ENCODE measurements at places on chromosomes 5 and 9.

GRCh38 chr5:176625512-176625911 is 4.8 kb downstream of the SNCB start:
- DNase-seq = no peak

GRCh38 chr5:141343242-141343952 is at the start of gene PCDHGA3:
TSS of gene PCDHGA3 (plus strand) at chr5:141343829. CDS start at chr5:141344034, 205 bp downstream.
- DNase-seq = no peak

DNA sequence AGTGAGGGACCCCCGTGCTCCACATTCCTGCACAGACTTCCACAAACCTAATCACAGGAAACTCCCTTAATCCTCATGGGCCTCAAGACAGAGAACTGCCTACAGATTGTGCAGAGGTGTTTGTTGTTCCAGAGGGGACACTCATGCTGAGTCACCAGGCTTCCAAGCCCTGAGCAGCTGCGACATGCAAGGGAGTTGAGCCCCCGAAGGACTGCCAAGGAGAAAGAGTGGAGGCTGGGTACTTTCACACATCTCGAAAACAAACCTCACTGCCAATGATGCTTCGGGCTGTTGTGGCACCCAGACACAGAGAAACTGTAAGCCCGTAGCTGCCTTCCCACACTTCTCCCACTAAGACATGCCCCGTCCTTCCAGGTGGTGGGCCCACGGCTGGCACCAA is 480.8 kb downstream of the CDH12 start:
- DNase-seq = no peak

DNA sequence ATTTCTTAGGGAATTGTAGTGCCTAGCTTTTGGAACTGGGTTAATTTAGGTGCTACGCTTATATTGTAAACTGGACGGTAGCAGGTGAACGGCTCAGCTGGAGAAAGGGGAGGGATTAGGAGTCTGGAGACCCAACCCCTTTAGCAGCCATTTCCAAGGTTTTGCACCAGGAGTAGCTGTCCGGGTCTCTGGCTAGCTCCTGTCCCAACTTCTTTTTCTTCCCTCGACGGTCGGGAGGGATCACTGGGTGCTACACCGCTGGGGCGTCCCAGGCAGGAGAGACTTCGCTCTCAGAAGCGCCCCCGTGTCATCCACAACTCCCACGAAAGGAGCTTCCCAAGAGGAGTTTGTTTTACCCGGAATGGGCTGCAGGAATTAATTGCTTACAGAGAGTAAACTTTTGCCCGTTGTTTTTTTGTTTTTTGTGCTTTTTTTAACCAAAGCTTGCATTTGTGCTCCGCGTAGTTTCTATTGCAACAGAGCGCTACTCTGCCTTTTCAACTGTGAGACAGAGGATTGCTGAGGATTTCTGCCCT is 1640.9 kb upstream of the C9orf72 start:
- no peak for DNase-seq

DNA sequence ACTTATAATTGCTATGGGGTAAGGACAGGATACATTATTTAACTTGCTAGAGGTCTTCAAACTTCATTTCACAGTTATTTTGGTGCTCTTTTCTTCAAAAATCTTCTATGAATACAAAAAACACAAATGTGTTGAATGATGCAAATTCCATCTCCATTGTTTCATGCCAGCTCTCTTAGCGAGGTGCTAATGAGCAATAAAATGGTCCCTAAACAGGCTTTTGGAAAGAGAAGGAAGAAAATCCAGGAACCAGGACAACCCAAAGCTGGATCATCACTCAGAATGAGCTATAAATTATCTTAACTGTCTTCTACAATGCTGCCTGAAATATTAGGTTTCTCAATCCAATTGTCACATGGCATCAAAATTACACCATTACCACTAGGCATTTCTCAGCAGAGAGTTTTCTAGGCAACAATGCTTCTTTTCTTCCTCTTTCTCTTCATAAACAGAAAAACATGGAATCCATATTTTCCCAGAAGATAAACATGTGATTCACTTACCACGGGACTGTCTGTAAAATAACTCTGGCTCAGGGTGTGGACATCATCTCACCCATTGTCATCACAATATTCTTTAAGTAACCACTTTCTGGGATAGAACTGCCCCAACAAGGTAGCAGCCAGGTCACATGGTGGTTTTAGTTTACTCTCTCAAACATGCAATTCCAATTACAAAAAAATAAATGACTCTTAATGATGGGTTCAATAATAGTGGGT is 249.4 kb downstream of the NPR3 start:
- DNase-seq = no peak

GRCh38 chr5:150765011-150765798 is 6.4 kb upstream of the DCTN4 start:
- DNase-seq = no peak

DNA sequence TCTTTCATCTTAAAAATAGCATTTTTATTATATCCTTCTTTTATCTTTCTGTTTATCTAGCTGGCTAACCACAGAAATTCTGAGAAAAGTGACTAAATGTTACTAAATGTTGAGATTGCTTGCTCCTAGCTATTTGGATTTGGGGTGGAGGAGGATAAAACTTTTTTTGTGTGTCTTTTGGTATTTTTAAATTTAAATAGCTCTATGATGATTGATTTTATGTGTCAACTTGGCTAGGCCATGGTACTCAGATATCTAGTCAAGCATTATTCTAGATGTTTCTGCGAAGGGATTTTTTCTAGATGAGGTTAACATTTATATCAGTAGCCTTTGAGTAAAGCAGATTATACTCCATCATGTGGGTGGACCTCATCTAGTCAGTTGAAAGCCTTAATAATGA is 75.0 kb downstream of the GCNT1 start:
- no peak for DNase-seq

DNA sequence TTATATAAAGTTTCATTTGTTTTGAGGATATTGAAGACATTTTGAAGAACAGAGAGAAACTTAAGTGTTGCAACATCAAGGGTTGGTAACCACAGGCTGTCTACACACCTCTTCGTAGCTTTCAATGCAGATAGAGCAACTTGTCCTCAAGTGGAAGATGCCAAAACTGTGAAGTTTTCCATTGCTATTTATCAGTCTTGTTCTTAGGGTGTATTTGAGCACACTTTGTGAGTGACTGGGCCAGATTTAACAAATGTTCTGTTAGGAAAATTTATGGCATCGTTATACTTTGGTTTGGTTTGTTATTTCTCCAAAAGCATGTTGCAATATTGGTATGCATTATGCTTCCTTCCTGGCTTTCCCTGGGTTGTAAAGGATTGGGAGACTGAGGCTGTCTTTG is 31.6 kb downstream of the NNT start:
- no peak for DNase-seq

GRCh38 chr5:6833406-6833805 is 120.2 kb downstream of the TENT4A start:
- DNase-seq = no peak

GRCh38 chr5:131224387-131225201 is 39.3 kb upstream of the CDC42SE2 start:
- no peak for DNase-seq

DNA sequence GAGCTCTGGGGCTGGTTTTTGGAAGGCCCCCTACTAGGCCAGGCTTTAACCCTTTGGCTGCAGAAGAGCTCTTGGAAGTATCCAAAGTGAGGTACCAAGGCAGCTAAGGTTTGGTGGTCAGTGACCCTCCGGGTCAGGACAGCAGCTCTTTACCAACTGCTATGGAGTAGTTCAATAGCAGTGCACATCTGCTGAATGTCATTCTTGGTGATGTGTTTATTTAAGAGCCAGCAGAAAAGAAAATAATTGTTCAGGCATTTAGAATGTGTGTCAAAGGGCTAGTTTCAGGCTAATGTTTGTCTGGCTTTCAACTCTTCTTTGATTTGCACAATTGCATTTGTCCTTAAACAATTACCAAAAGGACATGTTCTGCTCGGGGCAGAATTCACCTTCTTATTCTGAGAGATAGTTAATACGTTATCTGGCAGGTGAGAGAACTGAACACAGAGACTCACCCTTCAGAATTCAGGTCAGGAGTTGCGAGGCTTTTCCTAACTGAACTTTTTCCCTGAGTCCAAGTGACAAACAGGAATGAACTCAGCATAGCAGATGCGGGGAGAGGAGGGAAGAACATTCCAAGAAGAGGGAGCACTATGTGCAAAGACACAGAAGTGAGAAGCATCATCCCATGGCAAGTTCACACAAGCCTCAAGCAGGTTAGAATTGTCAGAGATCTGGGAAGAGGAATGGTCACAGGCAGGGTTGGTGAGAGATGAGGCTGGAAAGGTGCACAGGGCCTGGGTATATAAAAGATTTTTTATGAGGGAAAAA is 556.7 kb upstream of the TLE4 start:
- DNase-seq = no peak

GRCh38 chr5:83767409-83767992 is 46.8 kb upstream of the HAPLN1 start:
- DNase-seq = no peak

- DNase-seq = no peak
Measured at GRCh38 chr9:38200431-38200830, 131.4 kb upstream of the SHB start.

DNA sequence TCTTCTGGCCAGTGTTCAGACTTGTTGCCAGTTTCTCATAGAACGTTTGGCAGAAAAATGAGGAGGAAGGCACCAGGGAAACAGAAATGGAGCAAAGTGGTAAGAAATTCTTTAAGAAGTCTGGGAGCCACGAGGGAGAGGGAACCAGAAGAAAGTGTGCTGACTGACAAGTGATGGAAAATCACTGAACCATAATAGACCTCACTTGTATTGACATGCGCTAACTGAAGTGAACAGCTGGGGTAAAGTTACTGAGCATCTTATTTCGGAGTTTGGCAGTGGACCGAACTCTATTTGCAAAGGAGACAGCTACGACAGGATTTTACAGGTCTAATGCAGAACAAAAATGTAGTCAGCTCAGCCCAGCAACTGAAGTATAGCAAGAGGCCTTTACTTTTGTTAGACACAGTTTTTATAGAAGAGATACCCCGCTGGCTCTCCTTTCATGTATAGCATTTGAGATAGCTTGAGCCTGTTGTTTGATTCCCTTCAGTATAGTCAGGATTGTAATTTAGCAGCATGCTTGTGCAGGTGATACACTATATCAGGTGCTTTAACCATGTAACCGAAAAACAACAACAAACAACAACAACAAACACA is 53.6 kb downstream of the HMHB1 start:
- no peak for DNase-seq

DNA sequence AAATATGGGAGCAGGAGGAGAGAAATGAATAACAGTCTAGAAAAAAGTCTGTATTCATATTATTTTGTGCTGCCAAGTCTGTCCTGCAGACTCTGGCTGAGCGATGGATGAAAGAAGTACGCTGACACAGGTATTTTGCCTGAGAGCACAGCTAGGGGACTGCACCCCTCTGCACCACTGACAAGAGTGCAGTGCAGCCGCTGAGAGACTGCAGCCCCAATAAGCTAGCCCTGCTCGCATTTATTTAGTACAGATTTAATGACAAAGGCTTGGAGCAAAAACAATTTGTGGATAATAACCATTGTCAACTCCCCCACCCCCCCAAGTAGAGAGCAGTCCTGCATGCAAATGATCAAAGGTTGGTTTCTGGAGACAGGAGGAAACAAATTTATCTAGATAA is 13.3 kb upstream of the MRPS30 start:
- no peak for DNase-seq

DNA sequence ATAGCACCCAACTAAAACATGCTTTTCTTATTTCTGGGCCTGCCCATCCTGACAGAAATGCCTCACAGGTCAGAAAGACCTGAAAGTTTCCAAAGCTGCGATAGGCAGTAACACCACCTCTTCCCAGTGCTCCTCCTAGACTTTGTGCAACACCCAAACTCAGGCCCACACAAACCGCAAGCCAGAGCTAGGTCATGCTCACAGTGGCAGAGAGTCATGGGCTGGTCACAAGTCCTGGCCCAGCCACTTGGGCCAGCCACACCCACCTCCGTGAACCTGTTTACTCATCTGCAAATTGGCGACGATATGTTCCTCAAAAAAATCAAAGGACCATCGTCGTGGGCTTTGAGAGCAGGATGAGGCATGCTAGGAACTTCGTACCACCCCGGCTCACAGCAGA is 44.0 kb upstream of the SLC25A51 start:
- no peak for DNase-seq

DNA sequence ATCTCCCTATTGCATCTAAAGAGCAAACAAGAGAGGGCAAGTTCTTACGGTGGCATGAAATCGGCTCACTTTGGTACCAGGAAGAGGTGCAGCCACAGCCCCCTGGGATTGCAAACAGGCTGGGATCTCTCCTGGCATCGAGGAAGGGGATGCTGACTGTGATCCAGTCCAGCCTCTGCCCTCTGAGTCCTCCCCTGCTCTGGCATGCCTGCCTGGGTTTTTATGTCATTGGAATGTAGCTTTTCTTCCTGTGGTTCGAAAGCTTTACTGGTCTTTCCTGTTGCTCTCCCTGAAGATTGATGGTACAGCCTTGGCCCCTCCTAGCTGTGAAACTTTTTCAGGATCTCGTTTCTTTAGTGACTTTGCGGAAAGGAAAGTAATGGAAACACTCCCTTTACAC is 6.6 kb downstream of the SLC46A2 start:
- DNase-seq = no peak

DNA sequence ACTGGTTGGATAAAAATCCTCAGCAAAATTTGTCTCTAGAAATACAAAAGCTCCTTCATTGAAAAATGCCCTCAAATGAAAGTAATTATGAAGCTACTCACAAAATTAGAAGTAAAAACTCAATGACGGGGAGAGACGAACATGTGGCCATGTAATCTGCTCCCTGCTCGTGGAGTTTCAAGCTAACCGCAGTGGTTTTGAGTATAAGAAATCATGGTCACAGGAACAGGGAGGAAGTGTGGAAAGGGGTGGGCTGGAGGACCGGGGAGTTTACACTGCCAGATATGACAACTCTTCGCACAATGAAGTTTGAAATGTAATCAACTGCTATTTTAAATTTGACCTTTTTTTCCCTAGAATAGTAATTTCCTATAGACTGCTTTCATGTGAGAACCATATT is 765.4 kb upstream of the DMAC1 start:
- DNase-seq = no peak

GRCh38 chr5:131749723-131750470 is 46.9 kb downstream of the FNIP1 start:
- DNase-seq = no peak

GRCh38 chr5:54964405-54964804 is 21.0 kb downstream of the ESM1 start:
- DNase-seq = no peak

DNA sequence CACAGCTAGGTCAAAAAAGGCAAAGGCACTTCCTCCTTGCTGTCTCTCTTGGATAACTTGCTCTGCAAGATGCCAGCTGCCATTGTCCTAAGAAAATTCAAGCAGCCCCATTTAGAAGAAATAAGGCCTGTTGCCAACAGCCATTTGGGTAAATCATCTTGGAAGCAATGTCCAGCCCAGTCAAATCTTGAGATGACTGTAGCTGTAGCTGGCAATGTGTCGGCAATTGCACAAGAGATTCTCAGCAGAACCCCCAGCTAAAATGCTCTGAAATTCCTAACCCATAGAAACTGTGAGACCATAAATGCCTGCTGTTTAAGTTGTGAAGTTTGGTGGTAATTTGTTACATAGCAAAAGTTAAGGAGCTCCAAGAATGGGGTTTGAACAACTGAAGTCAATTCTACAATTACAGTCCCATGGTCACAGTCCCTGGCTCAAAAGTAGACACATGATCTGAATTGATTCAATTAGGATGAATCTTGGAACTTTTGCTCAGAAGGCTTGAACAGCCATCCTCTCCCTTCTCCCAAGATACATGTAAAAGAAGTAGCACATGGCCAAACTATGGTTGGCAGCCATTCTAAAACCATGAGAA is 151.1 kb downstream of the MPDZ start:
- no peak for DNase-seq

All from stimulated activated CD4-positive, alpha-beta T cell treated with anti-CD3 and anti-CD28 coated beads, Interleukin-2, amount 100 ng/mL, for 24 hours (primary cell).